ENCODE measurements at places on chromosomes 2 and 18. TPM values are rescaled to one million over a fixed set of nuclear protein-coding genes. Genes with fewer than 3 reads are reported as not detected.

GRCh38 chr2:219511547-219512325 is 2.5 kb upstream of the ASIC4 start:
- DNase-seq, result no peak
- H3K27me3 ChIP-seq, result peaks cover 7% of the 10 kb centered on the region
- H3K4me1 ChIP-seq, result peaks cover 41% of the 10 kb centered on the region
- peaks cover 2% of the 10 kb centered on the region for H3K36me3 ChIP-seq
- no peak overlapping the region for H3K4me3 ChIP-seq

DNA sequence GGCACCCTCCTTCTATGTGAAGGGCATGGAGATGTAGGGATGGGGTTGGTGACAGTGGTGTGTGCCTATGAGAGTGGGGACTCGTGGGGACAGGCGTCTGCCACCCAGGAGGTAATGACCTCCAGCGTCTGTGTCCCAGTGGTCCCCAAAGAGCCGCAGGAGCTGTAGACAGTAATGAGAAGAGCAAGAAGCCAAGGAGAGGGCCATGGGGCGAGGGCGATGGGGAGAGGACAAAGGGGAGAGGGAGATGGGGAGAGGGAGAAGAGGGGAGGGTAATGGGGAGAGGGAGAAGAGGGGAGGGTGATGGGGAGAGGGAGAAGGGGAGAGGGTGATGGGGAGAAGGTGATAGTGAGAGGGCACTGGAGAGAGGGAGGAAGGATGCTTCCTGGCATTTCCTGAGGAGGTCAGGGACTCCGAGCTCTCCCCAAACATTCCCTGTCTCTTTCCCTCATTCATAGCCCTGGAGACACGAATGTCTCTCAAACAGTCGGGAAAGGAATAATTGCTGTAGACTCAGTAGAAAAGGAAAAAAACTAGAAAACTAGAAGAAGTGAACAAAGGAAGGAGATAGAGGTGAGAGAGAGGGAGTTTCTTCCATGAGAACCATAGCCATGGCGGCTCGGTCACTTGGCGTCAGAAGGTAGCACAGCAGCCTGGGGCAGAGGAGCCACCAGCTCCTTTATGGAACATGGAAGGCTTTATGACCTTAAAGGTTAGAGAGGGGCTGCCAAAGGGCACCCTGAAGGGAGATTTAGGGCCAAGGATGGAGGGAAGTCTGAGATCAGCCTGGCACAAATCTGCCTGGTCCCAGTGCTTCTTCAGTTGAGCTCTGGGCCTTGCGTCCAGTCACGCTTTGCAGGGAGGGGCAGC is 39.5 kb downstream of the PSD4 start:
- H3K4me3 ChIP-seq, result no peak overlapping the region
- H3K36me3 ChIP-seq, result no peaks in the 10 kb centered on the region
- H3K4me1 ChIP-seq, result no peaks in the 10 kb centered on the region
- H3K27me3 ChIP-seq, result no peaks in the 10 kb centered on the region
- no peak overlapping the region for H3K27ac ChIP-seq

DNA sequence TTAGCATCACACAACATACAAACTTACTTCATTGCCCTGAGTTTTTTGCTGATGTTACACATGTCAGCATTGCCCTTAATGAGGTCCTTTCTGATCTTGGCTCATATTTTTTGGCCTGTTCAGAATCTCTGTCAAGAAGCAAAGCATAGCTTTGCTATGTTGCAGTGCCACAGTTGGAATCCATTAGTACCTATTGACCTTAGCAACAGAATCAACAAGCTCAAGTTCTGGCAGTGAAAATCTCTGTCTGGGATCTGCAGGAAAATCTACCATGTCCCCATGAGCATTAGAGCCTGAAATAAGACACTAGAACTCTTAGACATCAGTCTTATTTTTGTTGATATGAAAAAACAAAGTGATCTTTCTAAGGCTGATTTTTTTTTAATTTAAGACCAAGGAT is 105.6 kb upstream of the FHL2 start:
- H3K4me1 ChIP-seq, result no peaks in the 10 kb centered on the region
- H3K4me3 ChIP-seq, result no peak overlapping the region
- no peaks in the 10 kb centered on the region for H3K27me3 ChIP-seq
- DNase-seq, result no peak

DNA sequence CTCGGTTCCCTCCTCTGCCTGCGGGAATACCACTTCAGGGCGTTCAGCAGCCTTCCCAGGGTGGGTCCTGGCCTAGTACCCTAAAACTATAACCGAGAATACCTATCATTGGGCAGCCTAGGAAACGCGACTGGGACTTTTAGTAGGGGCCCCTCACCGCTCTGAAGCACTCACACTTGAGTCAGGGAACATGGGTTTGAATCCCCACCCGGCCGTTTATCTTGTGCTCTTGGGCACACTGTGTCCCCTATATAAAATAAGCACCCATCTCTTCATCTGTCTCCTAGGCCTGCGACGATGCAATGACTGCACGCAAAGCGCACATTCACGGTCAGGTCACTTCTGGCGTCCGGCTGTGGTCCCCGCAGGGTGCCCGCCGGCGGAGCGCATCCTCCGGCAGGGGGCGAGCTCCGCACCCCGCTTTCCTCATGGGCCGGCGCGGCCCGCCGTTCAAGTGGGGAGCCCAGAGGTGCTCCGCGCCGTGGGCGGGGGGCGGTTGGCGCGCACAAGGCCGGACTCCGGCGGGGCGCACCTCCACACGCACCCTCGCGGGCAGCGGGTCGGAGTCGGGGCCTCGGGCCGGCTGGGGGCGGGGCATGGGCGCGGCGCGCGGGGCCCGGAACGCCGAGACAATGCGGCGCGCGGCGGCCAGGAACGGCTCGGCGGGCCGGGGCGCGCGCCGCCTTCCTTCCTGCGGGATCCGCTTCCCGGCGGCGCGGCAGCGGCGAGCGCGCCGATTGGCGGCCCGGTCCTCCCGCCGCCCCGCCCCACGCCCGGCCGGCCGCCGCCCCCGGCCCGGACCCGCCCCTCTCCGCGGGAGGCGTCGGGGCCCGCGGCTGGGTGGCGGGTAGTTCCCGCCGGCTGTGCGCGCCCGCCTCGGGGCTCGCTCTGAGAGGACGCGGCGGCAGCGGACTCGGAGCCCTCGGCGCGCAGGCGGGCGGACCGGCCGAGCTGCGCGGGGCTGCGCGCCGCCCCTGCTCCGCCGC is at the start of gene ASAP2:
ASAP2 (plus strand) TSS at position 850 of the 986 bp plus-strand sequence. CDS start 293 bp downstream, outside the sequence.
- no peak for DNase-seq
- H3K4me3 ChIP-seq, result peak within 1 kb of the TSS; percentile 91
- H3K27ac ChIP-seq, result peak within 1 kb of the TSS; percentile 92
- H3K27me3 ChIP-seq, result no peaks in the 10 kb centered on the region
- H3K4me1 ChIP-seq, result peaks cover 36% of the 10 kb centered on the region

DNA sequence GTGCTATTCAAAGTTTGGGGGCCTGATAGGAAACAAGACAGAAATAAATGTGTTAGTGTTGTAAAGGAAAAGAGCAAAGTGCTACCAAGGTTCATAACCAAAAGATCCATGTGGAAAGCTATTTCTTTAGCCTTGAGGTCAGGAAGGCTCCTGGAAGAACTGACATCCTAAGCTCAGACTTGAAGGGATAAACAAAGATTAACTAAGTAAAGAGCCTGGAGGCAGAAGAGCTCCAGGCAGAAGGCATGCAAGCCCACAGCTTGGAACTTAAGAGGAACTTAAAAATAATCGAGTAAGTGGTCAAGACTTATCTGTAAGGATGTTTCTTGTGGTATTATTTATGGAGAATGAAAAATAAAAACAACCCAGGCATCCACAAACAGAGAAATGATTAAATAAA is 245.0 kb upstream of the MGAT5 start:
- no peak for DNase-seq
- no peaks in the 10 kb centered on the region for H3K4me1 ChIP-seq
- H3K27me3 ChIP-seq, result no peaks in the 10 kb centered on the region
- H3K36me3 ChIP-seq, result no peaks in the 10 kb centered on the region
- no peak overlapping the region for H3K4me3 ChIP-seq
- H3K27ac ChIP-seq, result no peak overlapping the region

The MC4R gene
- not detected for total RNA-seq
